Cerebellar nuclear complex (tissue), 1 donor: ENCODE measurements at places on chromosomes 7 and 10.
A peak's percentile ranks its signal among the peaks of the same experiment; 100 is the strongest.

- no peak for DNase-seq
Observed at GRCh38 chr7:103871473-103871872, 118.0 kb downstream of the RELN start.

- peak; percentile 9 for DNase-seq
Observed at GRCh38 chr7:105388356-105389087, at the start of gene SRPK2. Gene SRPK2, minus strand, starts transcription at chr7:105388921.

GRCh38 chr10:56912043-56912442 lies 551.0 kb upstream of the ZWINT start:
- DNase-seq: no peak

DNA sequence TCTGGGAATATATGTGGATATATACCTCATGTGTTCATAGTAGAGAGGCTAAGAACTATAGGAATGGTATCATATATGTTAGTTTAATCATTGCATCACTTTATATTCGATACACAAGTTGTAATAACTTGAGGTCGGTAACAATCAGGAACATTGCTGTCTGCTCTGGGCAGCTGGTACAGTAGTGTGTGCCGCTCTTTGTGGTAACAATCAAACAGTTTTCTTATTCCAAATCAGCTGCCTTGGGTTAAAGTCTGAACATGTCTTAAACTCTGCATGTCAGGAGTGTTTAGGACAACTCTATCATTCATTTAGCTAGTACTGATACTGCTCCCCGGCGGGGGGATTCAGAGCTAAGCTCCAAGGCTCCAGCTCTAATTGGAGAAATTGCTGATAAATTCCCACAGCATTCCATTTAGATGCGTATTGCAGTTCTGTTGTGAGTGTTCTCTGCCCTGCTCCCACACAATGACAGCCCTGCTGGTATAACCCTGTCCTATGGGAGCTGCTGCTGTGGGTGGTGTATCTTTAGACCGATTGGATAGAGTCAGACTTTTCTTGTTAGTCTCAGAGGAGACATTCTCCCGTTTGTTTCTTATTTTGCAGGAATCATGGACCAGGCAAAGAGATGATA lies 707.5 kb upstream of the FZD8 start:
- no peak for DNase-seq

GRCh38 chr10:30368065-30368718 lies 19.1 kb upstream of the MTPAP start:
- DNase-seq: no peak
